ENCODE measurements at places on chromosomes 3 and 15.

DNA sequence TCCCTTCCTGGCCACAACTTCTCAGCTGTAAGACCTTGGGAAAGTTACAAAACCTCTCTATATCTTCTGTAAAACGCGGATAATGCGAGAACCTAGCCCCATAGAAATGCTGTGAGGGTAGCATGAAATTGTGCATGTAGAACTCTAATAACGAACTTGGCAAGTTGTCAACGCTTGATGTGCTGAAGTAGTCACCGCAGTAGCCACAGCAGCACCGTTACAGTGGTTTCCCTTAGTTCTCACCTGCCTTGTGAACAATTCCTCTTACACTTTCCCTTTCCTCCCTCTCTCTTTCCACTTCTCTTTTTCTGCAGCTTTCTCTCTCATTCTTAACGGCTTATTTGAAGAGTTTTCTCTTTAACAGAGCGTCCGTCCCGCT is 447 bp upstream of the SHQ1 start:
- DNase-seq: peak; percentile 73

GRCh38 chr3:15462451-15462850 is 35.1 kb downstream of the EAF1 start:
- no peak for DNase-seq

GRCh38 chr3:71511037-71511436 is 72.5 kb downstream of the FOXP1 start:
- no peak for DNase-seq

GRCh38 chr3:105364128-105364527 is 2.6 kb upstream of the ALCAM start:
- DNase-seq: no peak

DNA sequence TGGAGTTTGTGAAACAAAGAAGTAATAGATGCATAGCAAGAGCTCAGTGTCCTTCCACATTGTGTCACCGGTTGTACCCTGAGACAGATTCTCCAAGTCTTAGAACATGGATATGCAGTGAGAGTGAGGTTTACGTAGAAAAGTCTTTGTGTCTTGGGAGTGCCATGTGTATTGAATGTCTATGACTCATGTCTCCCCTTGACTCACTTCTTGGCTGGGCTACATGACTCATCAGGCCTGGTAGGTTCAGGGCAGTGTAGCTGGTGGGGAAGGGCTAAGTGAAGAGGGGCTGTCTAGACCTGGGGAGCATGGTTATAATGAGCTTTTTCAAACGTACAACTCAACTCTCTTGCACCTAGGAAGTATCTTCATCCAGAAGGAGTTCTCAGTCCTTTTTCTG is 167.4 kb downstream of the GAP43 start:
- peak; percentile 72 for DNase-seq

DNA sequence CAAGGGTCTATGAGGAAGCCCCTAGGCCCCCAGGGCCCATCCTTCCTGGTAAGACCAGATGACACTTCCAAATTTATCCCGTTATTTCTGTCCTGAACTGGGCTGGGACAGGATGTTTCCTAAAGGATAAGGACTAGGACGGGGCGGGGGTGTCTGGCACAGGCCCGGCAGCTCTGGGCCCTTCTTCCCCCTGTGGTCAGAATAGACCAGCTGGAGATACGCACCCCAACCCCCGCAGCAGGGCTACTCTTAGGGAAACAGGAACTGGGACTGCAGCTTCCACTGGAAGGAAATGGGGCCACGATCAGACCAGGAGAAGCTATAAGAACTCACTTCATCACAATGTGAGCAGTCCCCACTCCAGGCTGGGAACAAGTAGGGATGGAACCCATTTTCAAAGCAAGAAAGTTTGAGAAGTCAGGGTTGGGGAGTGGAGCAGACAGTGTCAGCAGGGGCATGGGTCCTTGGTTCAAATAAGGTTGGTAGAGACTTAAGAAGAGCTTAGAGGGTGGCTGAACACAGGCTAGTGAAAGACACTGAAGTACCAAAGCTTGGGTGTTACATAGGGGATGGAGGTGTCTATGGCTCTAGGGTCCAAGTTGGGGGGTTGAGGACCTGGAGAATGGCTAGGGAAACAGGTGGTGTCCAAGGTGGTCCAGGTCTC is 1.1 kb downstream of the NCKIPSD start:
- no peak for DNase-seq

DNA sequence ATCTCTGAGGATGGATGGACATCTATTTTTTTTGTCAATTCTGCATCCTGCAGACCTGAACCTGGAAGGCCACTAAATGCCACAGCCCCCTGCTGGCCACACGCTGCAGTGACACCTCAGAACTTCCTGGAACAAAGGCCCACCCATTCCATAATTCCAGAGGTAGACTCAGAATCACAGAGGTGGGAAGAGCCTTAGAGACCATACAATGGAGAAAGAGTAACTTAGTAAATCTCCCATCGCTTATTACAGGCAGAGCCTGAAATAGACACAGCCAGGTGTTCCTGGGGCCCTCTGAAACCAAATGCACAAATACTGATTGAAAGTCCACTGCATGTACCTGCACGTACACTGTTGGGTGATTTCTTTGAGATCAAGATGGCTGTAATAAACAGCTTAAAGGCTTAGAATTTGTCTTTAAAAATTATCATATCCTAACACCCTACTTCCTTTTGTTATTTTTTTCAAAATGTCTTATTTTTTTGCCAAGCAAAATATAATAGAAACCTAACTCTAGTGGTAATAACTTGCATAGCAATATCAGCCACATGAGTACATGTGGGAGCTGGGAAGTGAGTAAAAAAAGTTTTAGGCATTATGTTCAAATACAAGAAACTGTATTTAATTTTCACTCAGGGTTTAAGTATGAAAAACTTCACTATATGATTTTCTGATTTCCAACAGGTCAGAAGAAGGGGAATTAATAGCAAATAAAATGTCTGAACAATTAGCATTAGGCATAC is 62.7 kb downstream of the EOMES start:
- peak; percentile 43 for DNase-seq
